ENCODE measurements at places on chromosomes 2 and 18.

DNA sequence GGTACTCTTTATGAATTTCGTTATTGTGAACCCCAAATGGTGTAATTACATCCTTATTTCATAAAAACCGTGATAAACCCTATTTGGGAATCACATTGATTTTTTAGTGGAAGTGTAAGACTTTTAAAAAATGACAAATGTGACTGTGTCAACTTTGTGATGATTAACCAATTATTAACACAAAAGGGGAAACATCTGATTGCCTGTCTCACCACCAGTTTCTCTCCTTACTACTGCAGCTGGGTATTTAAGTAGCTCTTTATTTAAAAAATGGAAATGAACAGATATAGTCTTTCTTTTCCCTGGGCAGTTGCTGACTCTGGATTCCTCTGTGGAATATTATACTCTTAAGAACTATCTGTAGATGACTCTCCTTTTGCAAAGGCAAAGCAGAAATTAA, 11.6 kb upstream of the RPE start:
- no peak for DNase-seq

GRCh38 chr2:8472545-8473323, 209.1 kb upstream of the ID2 start:
- no peak for DNase-seq

- DNase-seq, result no peak
Measured at GRCh38 chr2:133581010-133581760, 12.9 kb upstream of the NCKAP5 start.

GRCh38 chr2:8006626-8007025, 675.2 kb upstream of the ID2 start:
- DNase-seq, result peak; percentile 3

- DNase-seq, result no peak
Measured at GRCh38 chr2:85709401-85709811, 15.2 kb downstream of the GNLY start.

- no peak for DNase-seq
Measured at GRCh38 chr18:10140461-10141282, 226.9 kb downstream of the VAPA start.

GRCh38 chr2:237458519-237458918, 28.5 kb upstream of the MLPH start:
- DNase-seq, result no peak

GRCh38 chr2:111184725-111185310, 64.1 kb downstream of the BCL2L11 start:
- peak; percentile 38 for DNase-seq

DNA sequence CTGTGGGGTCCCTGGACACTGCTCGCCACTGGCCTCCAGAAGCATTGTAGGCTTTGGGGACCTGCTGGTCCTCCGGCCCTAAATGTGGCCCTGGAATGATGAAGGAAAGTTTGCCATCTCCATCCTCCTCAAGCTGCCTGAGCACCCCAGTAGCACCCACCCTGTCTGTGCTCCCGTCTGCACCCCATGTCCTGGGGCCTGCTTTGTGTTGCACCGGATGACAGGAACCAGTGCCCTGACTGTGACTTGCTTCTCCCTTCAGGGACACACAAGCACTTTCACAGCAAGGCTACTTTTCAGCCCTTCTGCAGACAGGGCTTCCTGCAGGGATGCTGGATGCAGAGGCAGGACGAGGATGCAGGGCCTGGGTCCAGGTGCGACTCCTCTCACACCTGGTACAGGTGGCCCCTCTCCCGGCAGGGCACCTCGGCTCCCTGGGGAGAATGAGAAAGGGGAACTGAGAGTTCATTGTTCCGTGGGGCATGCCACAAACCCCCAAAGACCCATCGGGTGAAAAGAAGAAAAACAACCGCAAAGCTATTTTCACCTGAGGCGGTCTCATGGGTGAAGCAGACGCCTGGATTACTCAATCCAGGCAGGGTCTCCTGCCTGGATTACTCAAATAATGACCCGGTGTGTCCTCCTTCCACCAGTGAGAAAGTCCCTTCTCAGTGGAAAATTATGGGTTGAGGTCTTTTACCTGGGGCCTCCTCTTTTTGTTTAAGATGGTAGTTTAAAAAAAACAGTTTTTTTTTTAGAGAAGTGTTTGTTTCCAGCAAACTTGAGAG, 74.9 kb downstream of the LONRF2 start:
- no peak for DNase-seq

GRCh38 chr2:197191940-197192322, 118.6 kb downstream of the ANKRD44 start:
- no peak for DNase-seq

GRCh38 chr18:26574958-26575864, 26.9 kb upstream of the KCTD1 start:
- DNase-seq, result peak; percentile 46

DNA sequence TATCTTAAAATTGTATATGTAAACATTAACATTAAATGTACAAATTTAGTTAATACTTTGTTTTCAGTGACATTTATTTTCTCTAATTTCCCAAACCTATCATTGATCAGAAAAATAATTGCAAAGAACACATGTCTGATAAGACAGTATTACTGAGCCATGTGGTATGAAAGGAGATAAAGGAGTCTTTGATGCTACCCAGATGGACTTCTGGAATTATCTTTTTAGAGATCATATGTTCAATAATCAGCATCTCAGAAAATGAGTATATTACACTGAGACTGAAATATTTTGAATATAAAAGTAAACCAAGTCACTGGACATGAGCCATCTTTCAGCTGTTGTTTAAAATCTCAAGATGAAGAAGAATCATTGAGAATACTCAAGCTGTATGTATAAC, 153.3 kb downstream of the PHLPP1 start:
- DNase-seq, result no peak

DNA sequence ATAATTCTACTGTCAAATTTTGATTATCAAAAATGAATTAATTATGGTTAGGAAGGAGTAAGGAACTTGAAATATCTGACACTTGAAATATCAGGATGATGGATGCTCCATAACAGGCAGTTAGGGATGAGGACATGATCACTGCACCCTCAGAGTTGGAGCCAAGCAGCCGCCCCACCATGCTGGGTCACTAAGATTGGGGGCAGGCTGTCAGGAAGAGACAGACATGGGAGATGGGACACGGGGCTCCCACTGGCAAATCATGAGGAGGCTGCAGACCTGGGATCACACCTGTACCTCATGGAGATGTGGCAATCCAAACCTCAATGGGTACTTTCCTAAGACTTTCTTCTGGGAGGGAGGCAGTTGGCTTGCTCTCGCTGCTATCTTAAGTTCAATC, 982.0 kb upstream of the ZEB2 start:
- no peak for DNase-seq

- DNase-seq, result no peak
Measured at GRCh38 chr18:7049951-7050350, 67.6 kb downstream of the LAMA1 start.

DNA sequence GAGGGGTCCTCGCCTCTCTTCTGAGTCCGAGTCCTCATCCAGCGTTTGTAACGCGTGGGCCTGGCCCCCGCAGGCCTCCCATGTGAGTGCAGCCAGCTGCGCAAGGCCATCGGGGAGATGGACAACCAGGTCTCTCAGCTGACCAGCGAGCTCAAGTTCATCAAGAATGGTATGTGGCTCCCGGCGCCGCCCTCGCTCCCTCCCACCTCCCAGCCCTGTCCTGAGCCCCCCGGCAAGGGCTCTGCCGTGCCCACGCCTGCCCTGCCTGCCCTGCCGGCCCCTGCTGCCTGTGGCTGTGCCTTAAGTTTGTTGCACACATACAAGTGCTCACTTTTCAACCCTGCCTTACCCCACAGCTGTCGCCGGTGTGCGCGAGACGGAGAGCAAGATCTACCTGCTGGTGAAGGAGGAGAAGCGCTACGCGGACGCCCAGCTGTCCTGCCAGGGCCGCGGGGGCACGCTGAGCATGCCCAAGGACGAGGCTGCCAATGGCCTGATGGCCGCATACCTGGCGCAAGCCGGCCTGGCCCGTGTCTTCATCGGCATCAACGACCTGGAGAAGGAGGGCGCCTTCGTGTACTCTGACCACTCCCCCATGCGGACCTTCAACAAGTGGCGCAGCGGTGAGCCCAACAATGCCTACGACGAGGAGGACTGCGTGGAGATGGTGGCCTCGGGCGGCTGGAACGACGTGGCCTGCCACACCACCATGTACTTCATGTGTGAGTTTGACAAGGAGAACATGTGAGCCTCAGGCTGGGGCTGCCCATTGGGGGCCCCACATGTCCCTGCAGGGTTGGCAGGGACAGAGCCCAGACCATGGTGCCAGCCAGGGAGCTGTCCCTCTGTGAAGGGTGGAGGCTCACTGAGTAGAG, 14.4 kb upstream of the ALLC start:
- no peak for DNase-seq

DNA sequence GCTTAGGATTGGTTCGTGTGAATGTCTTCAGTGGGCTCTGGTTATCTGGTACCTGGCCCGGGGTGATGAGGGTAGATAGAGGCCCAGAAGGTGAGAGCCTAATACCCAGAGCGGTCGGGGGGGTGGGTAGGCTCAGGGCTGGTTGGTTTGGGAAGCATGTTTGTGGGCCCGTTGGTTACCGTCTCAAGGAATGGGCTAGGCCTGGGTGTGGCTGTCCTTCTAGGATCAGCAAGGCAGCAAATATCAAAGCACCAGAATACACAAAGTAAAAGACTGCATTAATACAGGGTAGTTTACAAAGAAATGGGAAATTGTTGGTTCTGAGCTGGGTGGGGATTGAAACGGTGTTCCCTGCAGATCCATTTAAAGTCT, 6.0 kb upstream of the IL1R2 start:
- DNase-seq, result no peak

DNA sequence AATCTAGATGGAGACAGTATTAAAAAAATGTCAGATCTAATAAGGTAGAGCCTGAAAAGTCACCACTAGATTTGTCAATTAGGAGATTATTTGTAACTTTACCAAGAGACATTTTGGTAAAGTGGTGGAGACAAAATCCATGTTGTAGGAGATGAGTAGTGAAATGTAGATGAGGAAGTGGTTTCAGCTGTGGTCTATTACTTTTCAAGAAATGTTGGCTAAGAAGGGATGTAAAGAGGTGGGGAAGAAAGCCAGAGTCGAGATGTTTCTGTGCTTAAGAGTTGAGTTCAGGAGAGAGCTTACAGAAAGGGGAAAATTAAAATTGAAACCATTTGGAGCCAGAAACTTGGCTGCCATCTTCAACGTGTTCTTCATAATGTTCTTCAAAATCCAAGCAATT, 22.2 kb downstream of the ACVR2A start:
- no peak for DNase-seq

DNA sequence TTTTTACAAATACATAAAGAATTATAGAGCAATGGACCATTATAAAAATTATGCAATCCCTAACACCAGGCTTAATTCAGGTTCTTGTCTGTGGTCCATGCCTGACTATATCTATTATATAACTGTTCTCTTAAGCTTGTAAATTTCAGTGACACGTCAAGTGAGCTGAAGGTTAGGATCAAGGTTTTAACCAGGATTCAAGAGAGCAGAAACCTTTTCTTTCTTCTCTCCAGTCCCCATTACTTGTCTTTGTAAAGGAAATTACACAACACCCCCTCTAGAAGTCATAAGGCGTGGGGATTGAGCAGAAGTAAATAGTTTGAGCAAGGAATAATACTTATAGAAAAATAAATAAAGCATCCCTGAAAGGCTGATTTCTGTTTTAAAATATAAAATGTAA, 122.0 kb downstream of the ZNF521 start:
- DNase-seq, result no peak

DNA sequence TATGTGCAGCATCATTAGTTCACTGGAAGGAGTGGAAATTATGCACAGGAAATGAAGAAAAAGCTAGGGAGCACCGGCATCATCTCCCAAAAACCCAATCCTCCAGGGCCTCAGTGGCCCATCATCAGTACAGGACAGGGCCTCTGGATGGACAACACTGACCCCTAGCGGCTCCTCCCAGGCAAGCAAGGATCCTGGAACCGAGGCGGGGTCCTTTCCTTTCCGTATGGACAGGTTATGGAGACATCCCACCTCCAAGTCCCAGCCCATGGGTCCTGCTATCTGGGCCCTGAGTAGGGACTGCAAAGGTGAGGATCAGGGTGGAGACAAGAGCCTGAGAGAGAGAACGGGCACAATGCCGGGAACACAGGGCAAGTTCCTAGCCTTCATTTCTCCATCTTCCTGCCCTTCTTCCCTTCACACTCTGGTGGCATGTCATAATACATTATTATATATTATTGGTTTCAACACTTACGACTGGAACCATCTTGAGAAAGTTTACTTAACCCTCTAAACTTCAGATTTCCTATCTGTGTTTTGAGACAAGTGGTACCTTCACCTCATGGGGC, 68.2 kb downstream of the ZNF516 start:
- DNase-seq, result peak; percentile 29

DNA sequence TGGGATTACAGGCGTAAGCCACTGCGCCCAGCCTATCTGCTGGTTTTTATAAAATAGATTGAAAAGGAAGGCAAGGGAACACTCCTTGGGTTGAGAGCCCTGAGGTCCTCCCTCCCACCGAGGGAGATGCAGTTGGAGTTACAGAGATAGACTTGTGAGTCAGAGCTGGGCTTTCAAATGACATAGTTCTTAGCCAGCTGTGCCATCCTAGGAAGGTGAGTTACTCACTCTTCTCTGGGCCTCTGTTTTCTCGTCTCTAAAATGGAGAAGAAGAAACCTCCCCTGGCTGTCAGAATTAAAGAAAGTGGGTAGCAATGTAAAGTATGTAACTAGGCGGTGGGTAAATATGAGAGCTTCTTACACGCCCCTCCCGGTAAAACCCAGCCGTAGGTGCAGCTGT, 2.4 kb downstream of the LRRFIP1 start:
- no peak for DNase-seq

DNA sequence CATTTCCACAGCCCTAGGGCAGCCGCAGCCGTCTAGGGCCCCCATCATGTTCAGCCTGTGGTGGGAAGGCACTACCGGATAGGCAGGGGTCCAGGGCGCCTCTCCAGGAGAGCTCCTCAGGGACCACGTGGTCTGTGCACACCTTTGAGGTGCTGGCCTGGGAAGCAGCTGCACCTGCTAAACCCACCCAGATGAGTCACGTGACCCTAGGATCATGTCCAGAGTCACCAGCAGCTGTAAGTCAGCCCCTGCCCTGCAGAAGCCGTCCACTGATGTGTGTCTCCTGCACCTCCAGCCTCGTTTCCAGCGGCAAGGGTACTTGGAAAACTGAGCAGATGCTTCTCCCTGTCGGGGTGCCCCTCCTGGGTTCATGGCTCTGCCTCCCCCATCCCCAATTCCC, 682.6 kb upstream of the SALL3 start:
- DNase-seq, result no peak

DNA sequence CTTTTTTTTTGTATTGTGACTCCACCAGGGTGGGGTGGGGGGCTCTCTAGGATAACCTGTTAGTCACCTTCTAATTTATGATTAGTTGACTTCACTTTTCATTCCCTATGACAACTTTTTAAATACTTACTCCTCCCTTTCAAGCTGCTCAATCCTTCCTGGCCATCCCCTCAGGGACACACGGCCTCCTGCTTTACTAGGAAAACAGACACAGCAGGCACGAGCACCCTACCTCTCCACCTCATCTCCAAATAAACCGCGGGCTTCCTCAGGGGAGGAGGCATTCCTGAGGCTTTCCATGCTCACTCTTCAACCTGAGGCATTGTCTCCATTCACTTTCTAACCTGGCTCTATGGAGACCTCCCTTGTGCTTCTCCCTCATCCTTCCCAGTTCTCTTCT, 33.0 kb downstream of the B4GALT6 start:
- DNase-seq, result no peak

All from femur (tissue), 1 donor.